ENCODE measurements at places on chromosomes 3 and 15.

DNA sequence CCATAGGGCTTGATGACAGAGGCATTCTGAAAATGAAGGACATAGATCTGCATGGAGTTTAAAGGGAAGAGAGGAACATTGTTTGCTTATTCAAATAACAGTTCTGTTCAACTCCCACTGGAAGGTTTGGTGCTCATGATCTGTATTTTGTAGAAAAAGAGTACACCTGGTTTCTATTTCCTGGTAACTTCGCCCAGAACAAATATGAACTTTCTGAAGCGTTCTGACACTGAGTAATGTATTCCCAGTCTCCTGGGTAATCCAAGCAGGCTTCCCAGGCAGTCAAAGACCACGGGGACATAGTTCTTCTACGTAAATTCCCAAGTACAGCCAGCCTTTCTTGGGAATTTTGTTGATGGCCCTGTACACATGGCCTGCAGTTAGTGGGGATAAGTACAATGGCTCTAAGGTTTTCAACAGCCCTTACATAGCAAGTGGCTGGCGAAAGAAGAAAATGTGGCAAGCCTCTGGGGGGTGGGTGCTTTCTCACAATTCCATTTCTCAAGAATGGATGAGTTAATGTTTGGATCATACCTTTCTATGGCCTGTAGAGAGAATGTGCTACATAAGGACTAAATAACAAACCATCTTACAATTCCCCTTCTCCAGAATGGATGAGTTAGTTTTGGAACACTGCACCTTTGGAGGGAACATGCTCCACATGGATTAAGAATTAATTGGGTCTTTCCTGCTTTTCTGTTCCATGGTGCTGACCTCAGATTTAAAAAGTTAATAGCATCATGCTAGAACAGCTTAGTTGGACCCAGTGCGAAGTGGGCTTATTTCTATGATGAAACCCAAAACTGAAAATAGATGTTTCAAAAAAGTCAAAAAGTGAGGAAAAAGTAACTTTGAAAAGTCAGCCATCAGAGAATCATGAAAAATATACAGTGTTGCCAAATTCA is 52.7 kb downstream of the COL6A6 start:
- no peak for DNase-seq

- no peak for DNase-seq
Measured at GRCh38 chr3:72576563-72576962, 271.7 kb downstream of the SHQ1 start.

- DNase-seq: no peak
Measured at GRCh38 chr3:67897351-67898336, 243.2 kb upstream of the SUCLG2 start.

- DNase-seq: no peak
Measured at GRCh38 chr3:126509597-126510307, 7.8 kb downstream of the UROC1 start.

DNA sequence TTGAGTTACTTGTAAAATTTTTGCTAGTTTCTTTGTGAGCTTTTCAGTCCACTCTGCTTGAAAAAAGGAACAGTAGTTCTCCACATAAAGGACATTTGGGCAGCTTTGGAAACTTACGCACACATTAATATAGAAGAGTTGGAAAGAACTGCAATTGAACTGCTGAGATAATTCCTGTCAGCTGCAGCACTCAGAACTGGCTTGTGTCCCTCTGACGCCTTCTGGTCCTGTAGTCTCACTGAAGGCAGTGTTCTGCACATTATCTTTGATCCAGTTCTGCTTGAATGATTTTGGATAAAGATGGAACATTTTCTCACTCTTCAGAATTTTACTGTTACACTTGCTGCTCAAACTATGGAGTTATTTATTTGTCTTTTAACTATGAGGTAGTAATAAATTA is 901.9 kb downstream of the OTOL1 start:
- no peak for DNase-seq

- DNase-seq: no peak
Measured at GRCh38 chr3:127720161-127720823, 47.5 kb downstream of the ABTB1 start.

DNA sequence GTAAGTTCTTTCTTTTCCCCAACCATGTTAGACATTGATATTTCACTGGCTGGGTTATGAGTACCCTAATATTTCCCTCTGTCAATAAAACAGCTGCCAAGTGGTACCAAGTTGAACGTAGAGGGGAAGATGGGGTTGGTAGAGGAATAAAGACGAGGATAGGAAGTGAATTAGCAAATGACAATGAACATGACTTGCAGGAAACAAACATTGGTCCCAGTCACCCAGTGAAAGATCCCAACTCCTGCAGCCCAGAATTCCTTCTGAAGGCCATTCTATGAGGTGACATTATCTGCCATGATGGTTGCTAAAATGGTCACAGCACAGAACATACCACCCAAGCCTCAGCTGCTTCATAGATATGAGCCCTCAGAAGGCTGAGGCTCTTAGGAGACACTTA is 159.0 kb upstream of the CTNNB1 start:
- no peak for DNase-seq

- no peak for DNase-seq
Measured at GRCh38 chr3:163936543-163936942, 1141.8 kb downstream of the SI start.

GRCh38 chr15:62940755-62941361 is 101.7 kb upstream of the TPM1 start:
- DNase-seq: peak; percentile 74

DNA sequence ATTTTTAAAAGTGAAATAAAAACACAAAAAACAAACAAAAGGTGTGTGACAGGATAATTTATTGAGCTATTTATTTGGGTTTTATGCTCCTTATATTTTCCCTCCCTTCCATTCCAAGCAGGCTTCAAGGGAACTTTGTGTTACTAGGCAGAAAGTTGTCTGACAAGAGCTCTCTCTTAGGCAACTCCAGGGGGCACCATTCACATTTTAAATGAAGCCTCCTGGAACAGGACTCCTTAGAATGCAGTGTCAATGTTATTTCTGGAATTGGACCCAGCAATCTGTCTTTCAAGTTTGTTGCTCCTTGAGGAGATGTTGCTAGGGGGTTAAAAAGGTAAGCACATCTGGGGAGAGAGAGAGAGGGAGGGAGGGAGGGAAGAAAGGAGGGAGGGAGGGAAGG is 5.4 kb upstream of the RFX7 start:
- no peak for DNase-seq

- DNase-seq: no peak
Measured at GRCh38 chr15:38708672-38709180, 144.1 kb upstream of the RASGRP1 start.

DNA sequence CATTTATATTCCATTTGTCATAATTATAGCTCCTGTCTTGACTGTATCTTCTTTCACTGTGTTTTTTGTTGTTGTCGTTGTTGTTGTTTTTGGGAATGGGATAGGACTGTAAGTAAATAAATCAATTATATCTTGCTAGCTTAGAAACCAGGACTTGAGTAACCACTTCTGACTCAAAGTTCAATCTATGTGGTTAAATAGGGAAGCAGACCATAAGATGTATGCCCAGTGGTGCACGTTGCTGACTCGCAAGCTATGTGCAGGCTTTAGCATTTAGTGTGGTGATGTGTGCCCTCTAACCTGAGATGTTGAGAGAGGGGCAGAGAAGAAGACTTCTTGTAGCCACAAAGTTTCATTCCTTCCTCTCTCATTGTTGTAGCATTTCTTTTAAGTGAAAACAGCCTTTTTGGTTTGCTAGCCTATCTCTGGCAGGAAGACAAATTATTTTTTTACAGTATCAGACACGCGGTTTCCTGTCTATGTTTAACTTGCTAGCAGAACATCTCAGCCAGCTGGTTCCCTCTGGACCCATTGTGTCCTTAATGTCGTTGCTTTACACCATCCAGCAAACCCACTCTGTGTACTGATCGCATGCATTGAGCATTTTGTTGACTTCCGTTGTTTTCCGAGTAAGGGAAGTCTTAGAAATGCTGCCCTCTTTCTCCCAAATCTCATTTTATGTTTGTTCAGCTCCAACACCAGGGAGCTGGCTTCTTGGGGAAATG is 52.1 kb downstream of the TGFBR2 start:
- peak; percentile 80 for DNase-seq

DNA sequence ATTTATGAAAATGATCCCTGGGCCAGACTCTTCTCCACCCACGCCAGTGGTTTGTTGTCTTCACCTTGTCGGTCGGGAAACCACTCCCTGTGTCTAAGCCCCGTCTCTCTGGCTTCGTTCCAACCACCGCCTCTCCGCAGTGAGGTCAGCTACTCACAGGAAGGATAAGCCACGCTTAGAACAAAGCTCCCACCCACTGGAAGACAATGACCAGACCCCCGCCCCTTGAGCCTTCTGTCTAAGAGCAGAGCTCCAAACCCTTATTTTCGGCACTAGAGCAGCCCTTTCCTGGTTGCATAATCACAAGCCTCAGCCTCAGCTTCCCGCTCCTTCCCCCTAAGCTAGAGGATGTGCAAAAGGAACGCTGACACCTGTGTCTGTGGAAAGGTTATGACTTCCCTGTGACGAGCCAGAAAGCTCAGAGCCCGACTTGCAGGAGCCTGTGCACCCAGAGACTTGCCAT is 114.9 kb upstream of the MEF2A start:
- no peak for DNase-seq

- no peak for DNase-seq
Measured at GRCh38 chr3:4504340-4505261, 11.5 kb downstream of the ITPR1 start.

- no peak for DNase-seq
Measured at GRCh38 chr15:29731865-29732264, 90.4 kb downstream of the TJP1 start.

DNA sequence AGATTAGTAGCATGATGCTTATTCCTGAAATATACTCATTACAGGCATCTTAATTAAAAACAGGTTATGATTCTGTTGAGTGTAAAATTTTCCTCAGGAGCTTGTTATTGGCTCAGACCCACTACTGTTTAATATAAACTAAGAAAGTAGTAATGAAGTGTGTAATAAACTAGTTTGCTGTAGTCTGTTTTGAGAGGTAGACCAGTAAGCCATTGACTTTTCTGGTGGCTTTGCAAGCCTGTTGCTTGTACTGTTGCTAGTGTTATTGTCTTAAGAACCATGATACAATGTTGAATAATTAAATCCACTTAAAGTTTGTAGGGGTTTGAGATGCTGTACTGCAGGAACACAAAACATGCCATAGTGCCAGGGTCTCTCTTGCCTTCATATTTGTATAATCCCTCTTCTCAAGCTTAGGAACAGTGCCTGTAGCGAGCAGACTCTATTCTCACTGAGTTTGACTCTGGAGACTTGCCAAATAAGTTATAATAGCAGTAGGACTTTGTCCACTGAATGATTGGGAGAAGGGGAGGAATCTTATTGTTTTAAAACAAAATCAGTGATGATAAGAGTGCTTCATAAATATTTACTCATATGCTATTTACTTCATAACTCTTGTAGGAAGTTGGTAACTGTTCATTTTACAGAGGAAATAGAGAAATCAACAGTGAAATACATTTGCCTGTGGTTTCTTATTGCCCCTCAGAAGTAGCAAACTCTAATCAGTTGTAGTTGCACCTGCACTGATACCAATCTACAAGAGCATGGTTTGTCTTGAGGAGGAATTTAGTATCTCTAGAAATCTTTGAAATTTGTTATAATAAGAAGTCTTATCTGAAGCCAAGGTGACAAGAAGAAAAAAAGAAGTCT is 13.4 kb downstream of the TCF12 start:
- DNase-seq: no peak

DNA sequence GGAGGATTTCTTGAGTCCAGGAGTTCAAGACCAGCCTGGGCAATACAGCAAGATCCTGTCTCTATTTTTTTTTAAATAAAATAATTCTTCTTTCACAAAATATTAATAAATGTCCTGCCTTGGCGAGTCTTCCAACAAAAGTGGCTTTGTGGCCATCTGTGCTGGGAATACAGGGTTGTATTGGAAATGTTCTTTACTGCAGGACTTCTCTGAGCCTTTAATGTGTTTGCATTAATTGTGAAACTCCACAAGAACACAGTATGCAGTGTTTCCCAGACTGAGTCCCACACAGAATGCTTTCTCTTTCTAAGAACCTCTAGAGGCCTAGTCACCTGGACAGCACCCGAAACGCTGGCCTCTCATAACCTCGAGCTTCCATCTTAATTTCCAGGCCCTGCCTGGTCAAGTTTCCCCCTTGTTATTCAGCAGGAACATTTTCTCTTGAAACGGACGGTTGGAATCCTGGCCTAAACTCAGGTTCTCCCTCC is 85.4 kb upstream of the ARRDC4 start:
- no peak for DNase-seq

DNA sequence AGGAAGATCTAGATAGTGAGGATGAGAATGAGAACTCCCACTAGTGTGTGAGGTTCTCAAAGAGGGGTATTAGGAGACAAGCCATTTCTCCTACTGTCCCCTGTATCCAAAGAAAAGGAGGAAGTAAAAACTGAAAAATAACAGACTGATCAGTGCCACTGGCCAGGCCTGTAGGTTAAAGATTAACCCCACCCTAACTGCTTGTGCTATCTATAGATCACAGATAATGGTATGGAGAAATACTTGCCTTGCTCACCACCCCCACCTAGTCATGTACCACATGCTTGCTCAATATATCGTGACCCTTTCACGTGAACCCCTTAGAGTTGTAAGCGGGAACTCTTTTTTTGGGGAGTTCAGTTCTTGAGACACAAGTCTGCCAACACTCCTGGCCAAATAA is 519.7 kb upstream of the FRG2C start:
- no peak for DNase-seq

DNA sequence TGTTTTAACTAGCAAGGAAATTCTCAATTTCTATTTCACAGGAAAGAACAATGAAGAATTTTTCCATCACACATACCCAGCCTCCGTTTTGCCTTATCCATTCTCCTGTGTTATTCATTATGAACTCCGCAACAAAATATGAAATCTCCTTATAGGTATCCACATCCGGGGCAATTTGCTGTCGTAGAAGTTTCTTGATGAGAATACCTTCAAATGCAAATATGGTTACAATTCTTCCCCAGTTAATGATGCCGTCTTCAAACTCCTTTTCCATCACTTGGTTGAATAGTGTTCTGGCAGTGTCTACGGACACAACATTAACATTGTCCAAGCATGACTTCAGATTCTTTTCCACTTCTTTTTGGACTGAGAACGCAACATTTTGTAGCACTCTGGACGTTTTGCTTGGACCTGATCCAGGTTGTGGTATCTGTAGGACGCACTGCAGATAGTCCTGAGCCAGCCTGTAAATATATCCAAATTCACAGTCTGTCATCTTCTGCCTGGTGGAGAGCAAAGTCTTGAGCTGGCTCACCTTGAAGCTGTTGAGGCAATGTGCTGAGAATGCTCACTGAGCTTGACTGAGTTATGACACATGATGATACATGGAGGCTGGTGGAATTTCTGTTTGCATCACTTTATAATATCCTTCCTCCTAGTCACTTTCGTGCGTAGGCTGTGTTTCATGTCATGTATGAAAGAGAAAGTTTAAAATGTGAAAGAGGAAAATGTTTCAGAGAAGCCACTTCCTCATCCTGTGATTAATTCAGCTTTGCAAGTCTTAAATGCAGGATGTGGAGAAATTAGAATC is at the start of gene BCL2A1:
Gene BCL2A1 (minus strand): TSS at position 573 of the 811 bp plus-strand sequence. CDS start 77 bp downstream, at position 496.
- DNase-seq: peak; percentile 93

- no peak for DNase-seq
Measured at GRCh38 chr3:71511446-71511845, 72.1 kb downstream of the FOXP1 start.

DNA sequence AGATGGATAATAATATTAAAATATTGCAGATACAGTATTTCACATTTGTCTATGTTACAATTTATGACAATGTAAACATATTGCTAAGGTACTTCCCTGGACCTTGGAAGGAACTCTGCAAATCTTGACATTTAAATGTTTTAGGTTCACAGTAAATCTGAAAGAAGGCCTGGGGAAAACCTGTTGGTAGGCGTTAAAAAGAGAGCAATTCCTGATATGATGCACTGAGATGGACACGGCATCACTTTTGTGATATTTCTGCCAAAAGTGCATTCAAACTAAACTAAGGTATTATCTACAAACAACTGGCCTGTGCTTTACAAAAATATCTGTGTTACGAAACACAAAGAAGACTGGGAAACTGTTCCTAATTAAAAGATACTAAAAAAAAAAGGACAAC is 6.1 kb upstream of the TP63 start:
- no peak for DNase-seq
